RPMI7951 (cell line): ENCODE measurements at places on chromosomes 16 and 17.

DNA sequence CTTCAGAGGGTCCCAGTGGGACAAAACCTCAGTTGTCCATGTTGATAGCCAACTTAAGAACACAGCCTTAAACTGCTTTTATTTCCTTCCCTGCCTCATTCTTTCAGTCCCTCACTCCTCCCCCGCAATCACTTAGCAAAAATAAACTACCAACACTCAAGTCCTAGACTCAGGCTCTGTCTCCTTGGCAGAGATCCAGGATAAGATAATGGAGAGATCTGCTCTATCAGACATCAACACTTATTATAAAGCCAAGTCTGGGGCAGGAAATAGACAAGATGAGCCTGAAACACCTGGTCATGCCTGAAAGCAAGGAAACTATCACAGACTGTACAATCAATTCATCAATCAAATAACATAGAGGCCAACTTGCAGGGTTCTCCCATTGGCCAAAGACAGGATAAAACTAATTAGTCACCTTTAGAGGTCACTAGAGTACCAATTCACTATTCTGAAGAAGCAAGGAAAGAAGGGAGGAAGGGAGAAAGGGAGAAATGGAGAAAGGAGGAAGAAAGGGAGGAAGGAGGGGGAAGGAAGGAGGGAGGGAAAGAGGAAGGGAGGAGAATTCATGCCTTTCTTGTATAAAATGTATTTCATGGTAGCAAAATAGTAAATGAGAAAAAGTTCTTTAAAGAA, 15.7 kb downstream of the HYDIN start:
- DNase-seq, result peak; percentile 9

GRCh38 chr16:48330841-48331192, 54.4 kb downstream of the SIAH1 start:
- no peak for DNase-seq

- no peak for DNase-seq
Observed at GRCh38 chr16:77299395-77299794, 100.2 kb downstream of the SYCE1L start.

DNA sequence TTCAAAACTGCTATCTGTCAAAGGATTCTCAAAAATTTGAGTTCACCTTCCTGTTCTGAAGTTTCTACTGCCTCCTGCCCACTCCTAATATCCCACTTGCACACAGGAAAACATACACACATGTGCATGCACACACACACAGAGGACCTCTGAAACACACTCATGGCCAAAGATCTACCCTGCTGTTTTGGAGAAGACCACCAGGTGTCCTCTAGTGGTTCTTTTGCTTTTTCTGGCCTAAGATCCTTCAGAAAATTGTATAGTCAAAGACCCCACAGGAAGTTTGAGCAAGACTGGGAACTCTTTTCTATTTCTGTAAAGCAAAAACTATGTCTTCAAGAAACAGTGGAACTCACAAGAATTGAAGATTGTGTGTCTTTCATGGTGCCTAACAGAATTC, 90.2 kb downstream of the CDH8 start:
- no peak for DNase-seq

- peak; percentile 42 for DNase-seq
Observed at GRCh38 chr16:24844101-24845030, 1.4 kb upstream of the SLC5A11 start.

DNA sequence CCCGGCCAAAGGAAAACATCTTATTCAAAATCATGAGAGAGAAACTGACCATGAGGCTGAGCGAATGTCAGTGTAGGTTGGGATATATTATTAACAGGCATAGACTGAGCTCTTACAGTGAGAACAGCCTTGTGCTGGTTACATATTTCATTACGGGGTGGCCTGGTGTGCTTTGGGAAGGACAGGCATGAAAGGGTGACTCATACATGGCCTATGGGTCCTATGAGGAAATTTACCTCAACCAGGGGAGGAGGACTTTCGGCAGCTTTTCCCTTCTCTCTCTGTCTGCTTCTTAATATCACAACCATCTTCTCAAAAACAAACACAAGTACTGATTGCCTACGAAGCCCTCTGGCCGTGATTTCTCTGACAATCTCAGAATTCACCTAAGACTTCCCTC, 579.1 kb downstream of the CDH13 start:
- peak; percentile 65 for DNase-seq

DNA sequence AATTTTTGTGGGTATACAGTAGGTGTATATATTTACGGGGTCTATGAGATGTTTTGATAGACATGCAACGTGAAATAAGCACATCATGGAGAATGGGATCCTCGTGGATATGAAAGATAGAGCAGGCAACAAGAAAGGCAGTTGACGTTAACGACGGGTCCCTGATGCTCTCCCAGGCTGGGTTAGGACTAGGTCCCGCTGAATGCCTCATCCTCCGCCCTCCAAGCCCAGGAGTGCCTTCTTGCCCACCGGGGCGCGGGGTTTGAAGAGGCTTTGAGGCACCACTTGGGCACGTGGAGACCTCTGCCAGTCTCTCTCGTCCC, 9.5 kb upstream of the ZFP90 start:
- no peak for DNase-seq

DNA sequence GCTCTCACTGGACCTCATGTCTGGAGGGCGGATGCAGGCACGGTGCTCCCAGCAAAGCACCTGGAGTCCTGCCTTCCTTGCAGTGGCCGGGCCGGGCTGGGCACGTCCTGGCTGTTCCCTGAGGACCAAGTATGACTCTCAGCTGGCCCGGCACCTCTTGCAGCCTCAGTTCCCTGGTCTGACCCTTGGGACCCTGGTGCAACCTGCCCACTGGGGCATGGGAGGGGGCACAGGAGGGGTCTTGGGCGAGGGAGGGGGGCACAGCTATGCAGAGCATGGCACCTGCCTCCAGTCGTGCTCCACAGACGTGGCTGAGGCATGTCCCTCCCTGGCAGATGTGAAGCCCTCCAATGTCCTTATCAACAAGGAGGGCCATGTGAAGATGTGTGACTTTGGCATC, 19.6 kb downstream of the MAP2K3 start:
- no peak for DNase-seq

- DNase-seq, result no peak
Observed at GRCh38 chr17:63954402-63955063, 18.2 kb downstream of the SCN4A start.

DNA sequence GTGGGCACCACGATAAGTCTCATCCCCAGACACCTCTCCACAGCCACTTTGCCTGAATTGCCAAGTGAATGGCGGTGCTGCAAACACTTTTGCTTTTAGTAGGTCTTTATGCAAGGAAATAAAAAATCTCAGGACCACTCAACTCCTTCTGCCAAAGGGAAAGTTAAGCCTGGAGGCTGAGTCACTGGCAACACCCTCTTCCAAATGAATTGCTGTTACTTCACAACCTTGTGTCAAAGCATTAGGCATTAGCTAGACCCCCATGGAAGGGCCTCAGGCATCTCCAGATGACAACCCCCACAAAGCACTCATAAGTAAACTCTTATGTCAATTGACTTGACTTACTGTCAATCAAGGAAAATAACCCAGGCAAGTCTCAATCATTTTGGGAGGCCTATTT, 43.0 kb downstream of the RNF112 start:
- no peak for DNase-seq

DNA sequence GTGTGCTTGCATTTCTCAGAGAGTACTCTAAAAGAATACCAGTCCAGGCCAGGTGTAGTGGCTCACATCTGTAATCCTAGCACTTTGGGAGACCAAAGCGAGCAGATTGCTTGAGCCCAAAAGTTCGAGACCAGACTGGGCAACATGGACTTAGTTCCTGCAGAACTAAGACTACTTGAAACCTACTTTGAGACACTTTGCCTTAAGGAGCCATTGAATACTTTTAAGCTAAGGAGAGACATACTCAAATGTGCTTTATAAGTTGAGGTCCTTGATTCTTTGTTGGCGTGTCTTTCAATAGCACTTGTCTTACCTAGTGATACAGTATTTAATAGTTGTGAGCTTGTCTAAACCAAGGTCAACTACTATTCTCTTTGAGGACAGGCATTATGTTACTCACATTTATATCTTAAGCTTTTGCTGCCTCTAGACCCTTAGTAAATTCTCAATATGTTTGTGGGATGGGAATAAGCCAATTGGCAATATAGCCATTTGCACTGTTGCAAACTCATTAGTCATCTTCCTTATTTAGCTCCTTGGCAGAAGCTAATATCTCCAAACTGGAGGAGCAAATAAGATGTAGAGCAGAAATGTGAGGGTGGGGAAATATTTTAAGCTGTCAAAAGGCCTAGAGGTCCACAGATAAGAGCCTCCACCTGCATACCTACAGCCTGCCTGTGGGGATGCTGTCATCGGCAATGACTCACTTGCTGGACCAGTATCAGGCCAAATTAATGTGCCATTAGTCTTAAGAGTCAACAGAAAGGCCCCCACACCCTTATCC, 16.3 kb downstream of the SCPEP1 start:
- no peak for DNase-seq

GRCh38 chr17:14514973-14515372, 214.1 kb downstream of the HS3ST3B1 start:
- DNase-seq, result no peak

- DNase-seq, result peak; percentile 97
Observed at GRCh38 chr16:4253394-4254150, 11.7 kb upstream of the SRL start.

GRCh38 chr16:73506568-73507056, 458.7 kb upstream of the ZFHX3 start:
- no peak for DNase-seq

GRCh38 chr17:10226930-10227695, 28.7 kb upstream of the GAS7 start:
- peak; percentile 26 for DNase-seq
